ENCODE measurements at places on chromosomes 6 and 20.
A peak's percentile ranks its signal among the peaks of the same experiment; 100 is the strongest.

- no peak for DNase-seq
Observed at GRCh38 chr20:2237059-2237458, 58.7 kb upstream of the TGM3 start.

DNA sequence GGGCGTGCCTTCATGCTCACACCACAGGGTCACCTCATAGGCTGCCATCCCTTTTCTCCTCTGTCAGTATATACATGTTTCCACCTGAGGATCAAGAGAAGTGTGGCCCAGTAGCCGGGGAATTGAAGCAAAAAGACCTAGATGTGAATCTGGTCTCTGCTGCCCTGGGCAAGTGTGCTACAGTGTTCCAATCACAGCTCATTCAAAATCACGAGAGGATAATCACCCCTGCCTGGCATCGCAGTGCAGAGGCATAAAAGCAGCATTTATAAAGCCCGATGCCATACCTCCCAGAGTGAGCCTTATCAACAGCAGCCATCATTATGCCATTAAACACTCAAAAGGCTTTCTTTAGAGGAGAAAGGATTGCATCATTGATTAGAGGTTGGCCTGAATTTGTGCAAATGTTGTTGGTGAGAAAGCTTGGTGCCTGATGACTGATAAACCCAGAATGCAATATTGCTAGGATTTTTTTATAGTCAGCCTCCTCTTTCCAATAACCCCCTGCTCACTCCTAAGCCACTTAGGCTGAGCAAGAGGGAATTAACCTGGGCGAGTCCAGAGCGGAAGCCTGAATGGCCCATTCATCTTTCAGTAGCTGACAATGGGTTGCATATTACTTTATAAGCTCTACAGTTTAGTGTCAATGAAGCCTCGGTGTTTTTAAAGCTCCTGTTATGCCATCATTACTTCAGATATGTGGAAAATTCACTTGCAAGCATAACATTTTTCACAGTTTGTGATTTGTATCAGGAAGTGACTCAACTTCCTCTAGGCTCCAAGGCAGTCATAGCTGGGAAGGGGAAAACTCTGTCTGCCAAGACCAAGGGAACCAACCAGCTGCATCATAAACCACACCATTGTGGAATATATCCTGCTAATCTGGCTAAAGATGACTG lies 92.5 kb upstream of the NXT1 start:
- DNase-seq, result no peak

GRCh38 chr6:3509336-3509735 lies 52.5 kb upstream of the SLC22A23 start:
- DNase-seq, result no peak

DNA sequence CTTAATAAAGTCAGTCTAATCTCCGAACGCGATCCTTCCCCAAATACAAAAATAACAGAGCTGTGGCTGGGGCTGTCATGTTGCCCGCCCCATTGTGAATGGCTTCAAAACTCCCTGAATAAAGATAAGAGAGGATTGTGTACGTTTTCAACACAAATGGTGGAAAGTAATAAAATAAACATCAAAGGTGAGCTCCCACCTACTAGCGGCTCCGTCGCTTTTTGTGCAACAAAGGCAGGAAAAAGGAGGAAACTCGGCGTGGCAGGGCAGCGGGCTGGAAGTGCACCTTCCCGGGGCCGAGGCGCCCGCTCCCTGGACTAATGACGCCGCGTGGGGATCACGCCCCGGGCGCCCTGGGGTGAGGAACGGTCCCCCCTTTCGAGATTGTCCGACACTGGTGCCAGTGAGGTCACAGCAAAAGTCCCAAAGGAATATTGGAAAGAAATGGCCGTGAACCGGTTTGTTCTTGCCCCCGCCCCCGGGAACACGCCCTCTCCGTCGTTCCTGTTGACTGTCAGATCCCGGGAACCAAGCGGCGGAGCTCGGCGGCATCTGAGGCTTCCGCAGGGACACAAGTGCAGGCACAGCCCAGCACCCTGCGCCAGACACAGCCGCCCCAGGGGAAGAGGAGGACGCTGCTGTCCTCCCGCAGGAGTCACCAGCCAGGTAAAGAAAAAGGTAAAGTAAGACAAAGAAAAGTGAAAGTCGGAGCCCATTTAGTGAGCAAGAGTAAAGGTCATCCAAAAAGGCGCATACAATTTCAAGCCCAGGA lies 1.1 kb upstream of the FOXQ1 start:
- DNase-seq, result peak; percentile 46

DNA sequence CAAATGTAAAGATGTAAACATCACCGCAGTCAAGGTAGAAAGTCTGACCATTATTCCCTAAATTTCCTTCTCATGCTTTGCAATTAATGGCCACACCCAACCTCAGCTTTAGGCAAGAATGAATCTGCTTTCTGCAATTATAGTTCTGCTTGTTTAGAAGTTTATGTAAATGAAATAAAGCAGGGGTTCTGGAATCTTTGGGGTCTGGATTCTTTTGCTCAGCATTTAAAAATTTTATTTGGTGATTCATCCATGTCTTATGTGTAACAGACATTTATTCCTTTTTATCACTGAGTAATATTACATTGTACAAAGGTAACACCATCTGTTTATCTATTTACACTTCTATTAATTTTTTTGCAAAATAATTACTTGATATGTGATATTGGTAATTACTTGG lies 613.6 kb downstream of the UTRN start:
- DNase-seq, result no peak

DNA sequence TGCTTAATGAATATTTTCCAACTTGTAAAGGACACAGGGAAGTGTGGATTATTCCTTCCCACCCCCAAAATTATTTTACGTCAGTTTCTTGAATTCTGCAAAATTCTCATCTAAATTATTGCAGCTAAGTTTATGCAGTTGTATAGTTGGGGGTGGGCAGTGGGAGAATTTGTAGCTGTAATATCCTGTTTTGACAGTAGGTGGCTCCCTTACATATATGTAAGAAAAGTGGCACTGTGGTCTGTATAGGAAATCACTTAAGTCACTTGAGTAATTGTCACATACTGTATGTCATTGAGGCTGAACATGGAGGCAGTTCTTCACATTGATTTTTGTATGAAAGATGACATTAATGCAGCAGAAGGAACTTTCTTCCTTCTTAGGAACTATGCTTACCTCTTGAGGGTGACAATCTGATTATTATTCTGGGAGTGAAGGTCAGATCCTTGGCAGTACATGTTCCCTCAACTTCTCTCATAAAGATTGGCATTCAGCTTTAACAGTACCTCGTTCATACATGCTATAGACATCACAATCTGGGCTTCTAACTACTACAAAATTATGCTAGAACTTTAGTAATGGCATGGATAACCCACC lies 14.6 kb upstream of the CFAP206 start:
- DNase-seq, result peak; percentile 42

GRCh38 chr20:20552076-20552475 lies 160.4 kb downstream of the RALGAPA2 start:
- DNase-seq, result no peak

DNA sequence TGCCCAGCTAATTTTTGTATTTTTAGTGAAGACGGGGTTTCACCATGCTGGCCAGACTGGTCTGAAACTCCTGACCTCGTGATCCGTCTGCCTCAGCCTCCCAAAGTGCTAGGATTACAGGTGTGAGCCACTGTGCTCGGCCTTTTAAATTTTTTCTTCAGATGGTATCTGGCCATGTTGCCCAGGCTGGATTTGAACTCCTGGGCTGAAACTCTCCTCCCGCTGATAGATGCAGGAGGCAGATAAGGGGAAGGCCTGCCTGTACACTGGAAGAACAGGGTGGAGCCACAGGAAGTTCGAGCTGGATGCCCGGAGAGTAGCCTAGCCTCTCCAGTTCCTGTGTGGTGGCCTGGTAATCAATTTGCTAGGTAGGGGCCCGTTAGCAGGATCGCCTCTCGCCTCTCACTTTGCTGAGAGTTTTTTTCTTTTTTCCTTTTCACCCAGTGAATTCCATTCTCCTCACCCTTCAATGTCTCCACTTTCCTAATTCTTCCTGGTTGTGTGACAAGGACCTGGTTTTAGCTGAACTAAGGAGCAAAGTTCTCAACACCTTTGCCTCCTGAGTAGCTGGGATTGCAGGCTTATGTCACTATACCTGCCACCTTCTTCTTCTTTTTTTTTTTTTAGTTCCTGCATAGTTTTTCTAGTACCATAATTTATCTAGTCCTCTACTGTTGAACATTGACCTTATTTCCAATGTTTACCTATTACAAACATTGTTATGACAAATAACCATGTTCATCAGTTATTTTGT lies 19.4 kb upstream of the ITCH start:
- no peak for DNase-seq

DNA sequence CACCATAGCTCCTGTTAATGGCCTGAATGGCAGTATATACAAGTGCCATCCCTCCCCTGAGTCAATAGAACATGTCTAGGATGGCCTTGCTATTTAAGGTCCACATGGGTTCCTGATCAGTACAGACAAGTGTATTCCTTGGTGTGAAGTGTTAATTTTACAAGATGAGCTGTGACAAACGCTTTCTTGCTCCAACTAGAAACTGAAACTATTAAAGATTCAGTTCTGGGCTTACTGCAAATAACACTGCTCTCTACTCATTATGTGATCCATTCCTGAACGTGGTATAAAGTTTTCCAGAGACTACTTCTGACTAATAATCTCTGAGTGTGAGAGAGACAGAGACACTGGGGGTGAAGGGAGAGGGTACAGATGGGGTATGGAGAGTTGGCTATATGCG lies 198.0 kb upstream of the FBXL4 start:
- DNase-seq, result no peak

DNA sequence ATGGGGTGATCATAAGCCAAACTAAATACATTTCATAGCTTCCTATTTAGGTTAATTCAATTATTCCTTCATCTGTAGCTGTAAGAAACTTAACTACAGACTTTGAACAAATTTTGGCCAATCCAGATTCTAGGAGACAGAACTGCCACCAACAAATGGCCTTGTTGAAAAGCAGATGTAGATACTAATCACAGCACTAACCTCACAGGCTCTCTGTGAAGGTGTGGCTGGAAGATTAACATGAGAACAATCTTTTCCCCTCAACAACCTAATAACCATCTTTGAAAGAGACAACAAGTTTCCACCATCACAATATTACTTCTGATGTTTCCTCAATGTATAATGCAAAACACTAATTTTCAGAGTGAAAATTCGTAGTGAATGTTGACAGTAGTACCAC lies 87.8 kb downstream of the SESN1 start:
- DNase-seq, result no peak

Measured in HEK293T (cell line).